ENCODE measurements at places on chromosomes 5 and 9. TPM values are rescaled to one million over a fixed set of nuclear protein-coding genes. Genes with fewer than 3 reads are reported as not detected.

Gene IFNA2
- not detected for total RNA-seq

Gene FBP2
- not detected for total RNA-seq

Gene ADAMTS12
- 2.8 TPM for total RNA-seq

Gene SYK
- total RNA-seq, result 4.7 TPM

Gene SAXO1
- 0.05 TPM for total RNA-seq

Gene ENHO
- 1.3 TPM for total RNA-seq

Gene STKLD1
- total RNA-seq, result 0.62 TPM

Gene TMEM167A
- 48.5 TPM for total RNA-seq

Gene PCDHAC2
- total RNA-seq, result 0.67 TPM

Gene SLC34A1
- not detected for total RNA-seq

Gene DMRT3
- 0.16 TPM for total RNA-seq

Gene EQTN
- not detected for total RNA-seq

Gene TAS2R1
- total RNA-seq, result not detected

Gene ACOT12
- not detected for total RNA-seq

Gene SPATA6L
- total RNA-seq, result 2.4 TPM

Gene MEGF10
- total RNA-seq, result 0.32 TPM

Measured in cardiac septum (tissue), 1 donor.